AG10803 (cell line): ENCODE measurements at places on chromosomes 2 and 18.

DNA sequence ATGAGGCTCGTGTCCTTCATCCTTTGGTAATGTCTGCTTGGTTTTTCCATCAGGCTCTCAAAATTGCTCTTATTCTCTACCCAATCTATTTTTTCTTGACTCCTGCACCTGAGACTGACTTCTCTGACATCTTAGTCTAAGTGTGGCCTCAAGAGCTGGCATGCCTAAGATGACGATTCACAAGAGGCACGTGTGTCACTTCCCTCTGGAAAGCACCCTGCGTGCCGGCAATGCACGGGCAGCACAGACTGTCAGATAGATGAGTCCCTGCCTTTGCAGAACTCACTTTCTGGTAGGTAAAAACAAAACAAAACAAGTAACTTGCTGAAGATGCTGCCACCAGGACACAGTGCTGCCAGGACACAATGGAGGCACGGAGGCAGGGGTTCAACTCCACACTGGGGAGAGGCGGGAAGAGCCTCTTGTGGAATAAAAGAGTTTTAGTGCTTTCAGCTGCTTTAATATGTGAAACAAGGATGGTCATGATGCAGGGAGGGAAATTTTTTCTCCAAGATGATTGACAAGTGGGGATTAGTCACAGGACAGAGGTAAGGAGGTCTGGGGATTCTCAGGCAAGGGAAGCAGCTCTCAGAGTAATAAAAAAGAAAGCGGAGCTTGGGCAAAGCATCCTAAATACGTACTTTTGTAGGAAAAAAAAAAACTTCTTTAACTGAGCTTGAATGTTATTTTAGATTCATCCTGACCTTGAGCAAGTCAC, 27.3 kb downstream of the CYB5A start:
- no peak for DNase-seq

DNA sequence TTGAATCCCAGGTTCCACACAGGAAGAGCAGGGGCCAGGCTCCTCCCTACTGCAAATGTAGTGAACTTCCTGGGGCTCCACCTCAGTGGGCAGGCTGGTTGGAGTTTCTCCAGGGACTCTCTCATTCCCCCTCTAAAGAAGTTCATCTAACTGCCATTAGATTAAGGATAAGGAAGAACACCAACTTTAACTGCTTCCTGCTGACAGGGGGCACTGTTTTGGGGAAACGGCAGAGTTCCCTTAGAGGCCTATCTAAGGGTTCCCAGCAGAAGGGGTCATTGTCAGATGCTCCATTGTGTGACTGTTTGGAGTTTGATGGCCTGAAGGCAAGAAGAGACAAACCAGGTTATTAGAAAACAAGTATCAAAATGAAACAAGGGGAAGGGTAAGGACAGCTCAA, 2159.7 kb upstream of the PIK3C3 start:
- no peak for DNase-seq

DNA sequence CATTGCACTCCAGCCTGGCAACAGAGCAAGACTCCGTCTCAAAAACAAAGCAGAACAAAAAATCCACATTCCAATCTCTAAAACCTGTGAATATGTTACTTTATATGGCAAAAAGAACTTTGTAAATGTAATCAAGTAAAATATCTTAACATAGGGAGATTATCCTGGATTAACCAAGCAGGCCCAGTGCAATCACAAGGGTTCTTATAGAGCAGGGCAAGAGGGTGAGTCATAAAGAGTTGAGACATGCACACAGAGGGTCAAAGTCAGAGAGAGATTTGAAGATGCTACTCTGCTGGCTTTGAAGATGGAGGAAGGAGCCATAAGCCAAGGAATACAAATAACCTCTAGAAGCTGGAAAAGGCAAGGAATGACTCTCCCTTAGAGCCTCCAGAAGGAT, 60.9 kb upstream of the SLC9A2 start:
- no peak for DNase-seq

- DNase-seq: no peak
Measured at GRCh38 chr18:26091047-26091630, 726 bp upstream of the SS18 start.

- no peak for DNase-seq
Measured at GRCh38 chr2:234425639-234426603, 71.0 kb downstream of the ARL4C start.

DNA sequence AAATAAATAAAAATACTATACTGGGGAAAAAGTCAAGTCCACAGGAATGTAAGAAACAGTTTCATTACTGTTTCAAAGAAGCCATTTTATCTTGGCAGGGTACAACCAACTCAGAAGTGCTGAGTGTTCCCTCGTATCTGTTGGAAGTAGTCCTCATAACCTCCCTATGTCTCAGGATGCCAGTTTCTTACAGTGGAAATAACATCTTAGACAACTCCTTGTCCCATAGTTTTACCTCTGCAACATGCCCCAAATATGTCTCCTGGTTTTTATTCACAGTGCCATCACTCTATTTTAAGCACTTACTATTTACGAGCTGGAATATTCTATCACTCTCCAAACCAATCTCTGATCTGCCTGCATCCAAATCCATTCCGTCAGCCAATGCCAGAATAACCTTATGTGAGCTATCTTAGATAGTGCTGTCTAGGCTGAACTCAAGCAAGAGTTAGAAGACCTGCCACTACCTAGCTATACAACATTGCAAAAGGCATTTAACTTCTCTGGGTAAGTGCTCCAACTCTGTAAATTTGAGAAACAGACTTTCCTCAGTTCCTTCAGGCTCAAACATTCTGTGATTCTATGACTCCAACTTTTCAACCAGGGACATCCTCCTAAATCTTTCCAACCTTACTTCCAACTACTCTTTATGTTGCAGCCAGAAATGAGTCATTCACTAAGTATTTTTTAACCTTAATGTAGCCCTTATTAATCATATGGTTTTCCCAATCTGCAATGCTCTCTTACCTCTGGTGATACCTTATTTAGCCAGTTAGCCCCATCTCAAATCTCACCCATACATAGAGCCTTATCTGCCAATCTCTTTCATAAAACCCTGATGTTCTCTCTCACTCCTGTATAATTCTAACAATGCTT, 66.7 kb downstream of the RTN4 start:
- peak; percentile 30 for DNase-seq

DNA sequence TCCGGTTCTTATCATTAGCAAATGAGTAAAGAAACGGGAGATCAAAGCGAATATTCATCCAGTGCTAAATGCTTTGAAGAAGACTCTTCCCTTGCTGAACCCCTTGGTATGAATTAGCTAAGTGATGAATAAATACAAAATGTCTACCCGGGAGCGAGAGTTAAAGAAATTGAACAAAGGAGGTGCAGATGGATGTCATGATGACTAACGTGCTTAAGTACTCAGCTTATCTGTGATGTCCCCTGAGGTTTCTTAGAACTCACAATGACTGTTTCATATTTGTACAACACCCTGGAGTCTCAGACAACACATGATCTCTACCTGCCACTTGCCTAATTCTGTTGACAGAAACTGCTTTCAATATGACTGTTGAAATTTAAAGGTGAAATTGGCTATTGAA, 148.5 kb downstream of the TMEM200C start:
- no peak for DNase-seq

DNA sequence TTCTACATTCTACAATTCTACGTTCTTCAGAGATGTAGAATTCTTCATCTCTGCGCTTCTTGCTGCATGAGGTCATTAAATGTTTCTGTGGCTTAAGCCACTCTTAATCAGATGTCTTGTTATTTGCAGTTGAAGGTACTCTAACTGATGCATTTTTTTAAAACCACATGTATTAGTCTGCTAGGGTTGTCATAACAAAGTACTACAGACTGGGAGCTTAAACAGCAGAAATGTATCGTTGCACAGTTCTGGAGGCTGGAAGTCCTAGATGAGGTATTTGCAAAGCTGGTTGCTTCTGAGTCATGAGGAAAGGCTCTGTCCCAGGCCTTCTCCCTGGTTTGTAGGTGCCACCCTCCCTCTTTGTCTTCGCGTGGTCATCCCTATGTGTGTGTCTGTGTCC, 176.3 kb upstream of the GLI2 start:
- peak; percentile 99 for DNase-seq

GRCh38 chr18:79866889-79867574, 69.3 kb downstream of the KCNG2 start:
- no peak for DNase-seq

DNA sequence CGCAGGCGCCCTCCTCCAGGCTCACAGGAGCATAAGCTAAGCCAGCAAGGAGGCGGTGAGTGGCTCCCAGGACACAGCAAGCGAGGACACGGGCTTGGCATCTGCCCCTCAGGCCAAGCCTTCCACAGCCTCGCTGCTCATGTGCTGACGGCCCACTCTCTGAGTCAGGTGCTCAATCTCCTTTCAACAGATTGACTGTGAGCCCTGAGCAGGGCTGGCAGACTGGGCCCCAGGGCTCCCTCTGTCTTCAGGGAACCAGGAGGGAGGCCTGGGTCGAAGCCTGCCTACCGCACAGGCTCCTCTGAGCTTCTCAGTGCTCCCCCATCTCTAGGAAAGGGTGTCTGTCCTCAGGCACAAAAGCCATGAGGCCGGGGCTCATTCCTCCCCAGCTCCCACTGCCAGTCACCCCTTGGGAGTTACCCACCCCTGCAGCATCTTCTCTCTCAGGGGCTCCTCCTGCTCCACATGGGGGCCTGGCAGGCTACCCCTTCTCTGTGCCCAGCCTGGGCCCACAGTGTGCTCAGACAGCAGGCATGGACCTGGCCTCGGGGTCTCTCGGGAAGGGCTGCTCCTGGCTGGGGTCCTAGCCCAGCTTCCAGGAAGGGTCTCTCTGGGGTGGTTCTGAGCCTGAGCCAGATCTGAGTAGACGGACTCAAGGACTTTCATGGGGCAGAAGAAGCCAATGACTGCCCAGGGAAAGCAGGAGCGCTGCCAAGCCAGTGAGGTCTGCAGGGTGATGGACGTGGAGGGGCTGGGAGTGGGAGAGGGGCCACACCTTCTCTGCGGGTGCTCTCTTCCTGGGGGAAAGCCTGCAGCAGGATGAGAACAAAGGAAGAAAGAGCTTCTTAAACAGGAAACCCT, 138.0 kb upstream of the GPC1 start:
- DNase-seq: no peak

GRCh38 chr2:112639936-112640335, 5.8 kb upstream of the SLC20A1 start:
- DNase-seq: no peak

- DNase-seq: peak; percentile 44
Measured at GRCh38 chr2:237723602-237724001, 75.0 kb upstream of the RBM44 start.

GRCh38 chr2:239596792-239597191, 196.0 kb upstream of the HDAC4 start:
- DNase-seq: no peak

GRCh38 chr2:53130441-53130943, 637.1 kb upstream of the CHAC2 start:
- peak; percentile 67 for DNase-seq

GRCh38 chr2:235779444-235779896, 285.6 kb downstream of the AGAP1 start:
- DNase-seq: peak; percentile 58

- DNase-seq: no peak
Measured at GRCh38 chr2:185417111-185417510, 321.5 kb upstream of the FSIP2 start.

DNA sequence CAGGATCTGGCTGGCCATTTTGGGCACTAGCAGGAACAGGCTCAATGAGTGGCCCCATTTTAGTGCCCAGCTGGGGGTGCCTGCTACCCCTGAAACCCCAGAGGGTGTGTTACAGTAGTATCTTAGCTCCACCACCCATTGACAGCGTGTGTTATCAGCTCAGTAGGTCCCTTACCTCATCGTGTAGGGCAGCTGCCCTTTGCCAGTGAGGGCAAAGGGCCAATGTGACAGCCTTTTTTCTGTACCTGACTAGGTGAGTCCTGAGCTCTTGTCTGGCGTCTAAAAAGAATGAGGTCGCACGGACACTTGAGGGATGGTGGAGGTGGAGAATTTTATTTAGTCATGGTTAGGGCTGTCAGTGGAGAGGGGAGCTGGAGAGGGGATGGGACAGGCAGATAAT, 462.2 kb downstream of the PIK3C3 start:
- no peak for DNase-seq

DNA sequence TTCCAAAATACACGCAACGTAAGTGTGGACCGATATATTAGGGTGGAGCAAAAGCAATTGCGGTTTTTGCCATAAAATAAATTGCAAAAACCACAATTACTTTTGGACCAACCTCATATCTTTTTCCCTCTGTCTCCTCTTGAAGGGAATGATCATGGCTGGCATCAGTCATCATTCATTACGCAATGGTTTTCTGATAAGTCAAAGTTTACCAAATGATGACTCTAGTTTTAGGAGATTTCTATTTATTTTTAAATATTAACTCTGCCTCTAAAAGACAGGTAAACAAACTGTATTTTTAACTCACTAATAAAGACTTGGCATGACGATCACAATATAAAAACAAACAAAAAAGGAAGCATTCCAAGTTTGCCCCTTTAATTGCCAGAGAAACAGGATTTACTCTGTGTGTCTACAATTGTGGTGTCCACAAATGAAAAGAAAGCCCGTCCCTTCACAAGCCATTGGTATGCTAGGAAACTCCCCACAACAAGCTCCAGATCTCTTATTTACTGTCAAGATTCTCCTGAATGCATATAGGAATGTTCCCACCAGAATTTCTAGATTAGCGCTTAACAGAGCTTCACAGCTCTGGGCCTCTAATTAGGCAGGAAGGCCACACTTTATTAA, 61.3 kb downstream of the IRS1 start:
- no peak for DNase-seq

DNA sequence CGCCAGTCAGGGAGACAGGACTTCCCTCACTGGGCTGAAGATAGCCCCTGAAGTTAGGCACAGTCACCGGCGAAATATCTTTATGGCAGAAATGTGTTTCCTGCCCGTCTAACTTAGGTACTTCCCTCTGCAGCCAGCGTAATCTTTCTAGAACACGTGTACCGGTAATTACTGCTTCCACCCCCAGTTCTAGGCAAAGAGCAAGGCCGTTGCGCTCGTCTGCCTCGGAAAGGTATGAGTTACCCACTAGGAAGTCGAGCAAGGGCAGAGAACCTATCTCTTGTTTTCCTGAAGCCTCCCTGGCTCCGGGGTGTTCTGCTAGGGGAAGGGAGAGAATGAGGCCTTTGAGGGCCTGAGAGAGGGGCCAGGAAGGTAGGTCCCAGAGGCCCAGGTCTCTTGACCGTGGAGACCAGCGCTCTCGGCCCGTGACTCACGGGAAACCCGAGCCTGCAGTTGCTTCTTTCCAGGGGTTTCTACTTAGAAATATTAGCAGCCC, 70.0 kb downstream of the TWSG1 start:
- DNase-seq: no peak

GRCh38 chr2:137521653-137522619, 442.3 kb upstream of the HNMT start:
- DNase-seq: no peak

DNA sequence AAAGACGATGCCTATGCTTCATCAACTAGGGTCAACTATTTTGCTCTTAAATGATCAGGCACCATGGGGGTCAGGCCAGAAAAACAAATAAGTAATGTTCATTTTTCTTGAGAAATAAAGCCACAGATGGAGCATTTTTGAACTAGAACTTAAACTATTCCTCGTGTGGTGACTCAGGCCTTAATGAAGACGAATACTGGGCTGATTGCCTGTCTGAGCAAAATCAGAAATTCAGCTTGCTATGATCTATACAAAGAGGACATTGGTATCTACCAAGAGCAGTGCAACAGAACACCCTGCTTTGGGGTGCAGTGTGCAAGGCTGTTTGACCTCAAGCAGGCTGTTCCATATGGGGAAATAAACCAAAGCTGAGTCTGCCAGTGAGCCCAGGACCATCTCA, 176.0 kb downstream of the NRP2 start:
- peak; percentile 48 for DNase-seq
